ELF-1 (cell line): ENCODE measurements at places on chromosomes 7 and 10.

DNA sequence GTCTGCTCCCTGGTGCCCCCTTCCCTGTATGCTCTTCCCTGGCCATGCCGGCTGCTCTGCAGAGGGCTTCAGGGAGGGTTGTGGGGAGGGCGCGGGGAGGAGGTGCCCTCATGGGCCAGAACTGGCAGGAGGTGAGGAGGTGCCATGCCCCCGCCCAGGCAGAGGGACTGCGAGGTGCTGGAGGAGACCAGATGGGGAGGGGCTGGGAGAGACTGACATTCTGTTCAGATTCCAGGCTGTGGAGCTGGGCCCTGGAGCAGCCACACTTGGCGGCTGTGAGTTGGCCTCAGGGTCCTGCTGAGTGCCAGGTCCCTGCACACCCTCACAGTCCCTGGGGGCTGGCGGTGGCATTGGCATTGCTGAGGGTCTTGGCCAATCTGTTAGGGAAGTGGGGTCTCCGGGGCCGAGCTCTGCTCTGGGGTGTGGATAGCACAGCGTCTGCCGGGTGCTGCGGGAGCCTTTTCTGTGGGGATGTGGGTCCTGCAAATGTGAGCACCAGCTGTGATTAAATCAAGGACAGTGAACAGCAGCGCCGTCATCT lies 25.4 kb downstream of the INPP5A start:
- DNase-seq = no peak

DNA sequence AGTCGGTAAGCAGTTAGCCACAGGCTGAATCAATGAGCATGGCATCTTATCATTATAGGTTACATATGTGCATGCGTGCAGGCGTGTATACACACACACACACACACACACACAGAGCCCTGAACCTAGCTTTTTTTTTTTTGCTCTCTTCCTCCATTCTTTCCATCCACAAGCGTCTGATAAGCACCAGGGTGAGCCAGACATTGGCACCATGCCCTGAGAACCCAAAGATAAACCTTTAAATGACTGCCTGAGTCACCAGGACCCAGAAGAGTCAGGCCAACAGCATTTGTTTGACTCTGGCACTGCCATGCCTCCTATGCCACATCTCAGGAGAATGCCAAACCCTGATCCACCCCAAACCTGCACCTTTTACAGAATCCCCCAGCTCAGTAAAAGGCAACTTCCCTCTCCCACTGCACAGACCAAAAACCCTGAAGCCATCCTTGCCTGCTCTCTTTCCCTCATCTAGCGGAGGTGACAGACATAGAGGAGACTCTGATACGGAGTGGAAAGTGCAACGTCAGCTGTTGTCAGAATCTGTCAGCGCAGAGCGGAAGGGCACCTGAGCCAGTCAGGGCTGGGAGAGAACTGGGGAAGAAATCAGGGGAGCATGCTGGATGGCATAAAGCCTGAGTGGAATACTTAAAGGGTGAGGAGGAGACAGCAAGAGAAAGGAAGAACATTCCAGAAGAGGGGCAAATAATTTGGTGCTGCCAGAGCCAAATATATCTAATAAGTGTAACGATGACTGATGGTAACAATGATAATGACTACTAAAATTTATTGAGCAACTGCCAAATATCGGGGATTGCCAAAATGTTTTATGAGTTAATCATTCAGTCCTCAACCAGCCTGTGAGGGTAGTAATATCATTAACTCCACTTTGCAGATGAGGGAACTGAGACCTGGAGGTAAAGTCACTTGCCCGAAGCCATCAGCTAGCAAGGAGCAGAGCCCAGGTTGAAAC lies 3.2 kb downstream of the PARP12 start:
- no peak for DNase-seq

DNA sequence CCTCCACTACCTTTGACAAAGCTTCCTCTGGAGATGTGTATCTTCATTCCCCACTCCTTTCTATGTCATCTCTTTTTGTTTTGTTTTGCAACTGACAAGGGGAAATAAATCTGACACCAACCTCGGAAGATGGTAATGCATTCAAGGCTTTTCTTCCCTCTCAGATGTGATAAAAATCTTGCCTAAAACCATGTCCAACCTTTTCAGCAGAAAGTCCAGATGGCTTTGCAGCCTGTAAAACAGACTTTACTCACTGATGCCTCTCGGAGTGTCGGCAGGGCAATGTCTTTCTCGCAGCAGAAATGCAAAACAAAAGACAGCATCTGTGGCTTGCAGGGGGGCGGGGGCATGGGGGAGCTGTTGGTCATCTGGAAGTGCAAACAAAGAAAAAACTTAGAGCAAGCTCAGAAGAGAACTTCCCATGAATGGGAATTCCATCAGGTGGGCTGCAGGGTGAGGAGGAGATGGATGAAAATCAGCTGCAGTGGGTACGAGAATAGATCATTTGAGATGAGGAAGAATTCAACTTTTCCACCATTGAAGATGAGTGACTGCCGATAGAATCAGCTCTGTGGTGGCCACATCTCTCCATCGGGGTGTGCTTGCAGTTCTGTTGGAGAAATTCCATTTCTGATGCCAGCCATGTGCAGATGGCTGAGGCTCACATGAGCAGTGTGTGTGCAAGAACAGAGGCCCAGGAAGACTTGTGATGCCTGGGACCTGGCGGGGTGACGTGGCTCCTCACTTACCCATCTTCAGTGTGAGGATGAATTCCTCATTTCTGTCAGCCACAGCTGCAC lies 237.7 kb downstream of the WDR37 start:
- peak; percentile 45 for DNase-seq

GRCh38 chr7:47444376-47445098 lies 137.4 kb downstream of the TNS3 start:
- DNase-seq = no peak

DNA sequence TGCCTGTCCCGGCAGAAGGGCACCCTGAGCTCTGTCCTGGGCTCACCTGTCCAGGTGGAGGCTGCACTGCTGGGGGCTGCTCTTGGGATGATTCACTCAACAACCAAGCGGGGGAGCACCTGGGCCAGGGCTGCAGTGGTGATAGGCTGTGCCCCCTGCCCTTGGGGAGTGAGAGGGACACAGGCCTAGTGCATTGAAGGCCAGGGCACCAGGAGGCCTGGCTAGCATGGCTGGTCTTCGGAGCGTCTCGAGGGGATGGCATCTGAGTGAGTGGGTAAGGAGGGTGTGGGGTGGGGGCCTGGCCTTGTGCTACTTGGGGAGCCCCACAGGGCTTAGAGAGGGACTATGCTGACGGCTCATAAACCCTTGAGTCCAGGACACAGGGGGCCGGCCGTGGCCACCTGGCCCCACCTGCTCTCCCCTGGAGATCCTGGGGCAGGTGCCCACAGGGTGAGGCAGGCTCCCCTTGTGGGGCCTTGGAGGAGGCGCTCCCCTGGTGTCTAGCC lies 3.1 kb downstream of the PWWP2B start:
- no peak for DNase-seq

DNA sequence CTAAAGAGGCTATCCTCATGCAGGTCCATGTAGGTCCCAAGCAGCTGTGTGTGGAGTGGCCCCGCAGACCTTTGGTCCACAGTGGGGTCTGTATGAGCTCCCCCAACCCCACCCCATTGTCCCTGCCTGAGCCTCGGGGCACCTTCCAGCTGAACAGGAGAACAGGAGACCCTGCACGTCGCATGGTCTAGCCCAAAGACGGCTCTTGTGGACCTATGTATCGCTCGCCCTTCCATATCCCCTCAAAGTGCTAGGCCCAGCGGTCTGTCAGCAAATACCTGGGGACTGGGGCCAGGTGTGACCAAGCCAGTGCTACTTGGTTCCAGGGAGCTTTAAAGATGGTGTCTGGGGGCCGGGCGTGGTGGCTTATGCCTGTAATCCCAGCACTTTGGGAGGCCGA lies 43.0 kb downstream of the OAT start:
- DNase-seq = no peak
